Motor neuron (in vitro differentiated cells): ENCODE measurements at places on chromosomes 7 and 10. TPM values are rescaled to one million over a fixed set of nuclear protein-coding genes. Genes with fewer than 3 reads are reported as not detected.

CADPS2 gene
- total RNA-seq, result 3.9 and 4.1 TPM in 2 replicates

GLRX3 gene
- 58.6 and 59.3 TPM in 2 replicates for total RNA-seq

CLRN3 gene
- not detected in 2 replicates for total RNA-seq

BLNK gene
- total RNA-seq, result 1.00 and 1.6 TPM in 2 replicates

COL26A1 gene
- total RNA-seq, result 11.1 and 11.8 TPM in 2 replicates

CDHR3 gene
- 6.0 and 7.2 TPM in 2 replicates for total RNA-seq

UNC5B gene
- total RNA-seq, result 8.1 and 18.2 TPM in 2 replicates

COBL gene
- total RNA-seq, result 3.4 and 16.2 TPM in 2 replicates

SCART1 gene
- total RNA-seq, result 1.8 and 2.3 TPM in 2 replicates

LAMTOR4 gene
- 111 and 133 TPM in 2 replicates for total RNA-seq

ZPBP gene
- total RNA-seq, result not detected in 2 replicates

XRCC2 gene
- 0.89 and 1.2 TPM in 2 replicates for total RNA-seq

AGAP5 gene
- total RNA-seq, result 3.8 and 4.5 TPM in 2 replicates

FGL2 gene
- total RNA-seq, result 59.1 and 60.3 TPM in 2 replicates

TMEM178B gene
- total RNA-seq, result 18.1 and 19.4 TPM in 2 replicates

CALML5 gene
- not detected in 2 replicates for total RNA-seq

HOXA7 gene
- total RNA-seq, result 11.4 and 13.8 TPM in 2 replicates

CALCR gene
- total RNA-seq, result not detected in 2 replicates

NEUROG3 gene
- total RNA-seq, result 0.16 and 0.18 TPM in 2 replicates

CAV2 gene
- 37.3 and 41.0 TPM in 2 replicates for total RNA-seq

ZNF467 gene
- total RNA-seq, result 0.67 and 0.71 TPM in 2 replicates

NRCAM gene
- 61.8 and 63.6 TPM in 2 replicates for total RNA-seq

ADAM8 gene
- total RNA-seq, result 0.71 and 0.73 TPM in 2 replicates

SFTPD gene
- 0.18 TPM in 1 of 2 replicates, not detected in the other for total RNA-seq

PRSS2 gene
- not detected in 2 replicates for total RNA-seq

PODXL gene
- total RNA-seq, result 7.6 and 10.2 TPM in 2 replicates

BBS9 gene
- total RNA-seq, result 24.9 and 25.4 TPM in 2 replicates

PLXDC2 gene
- total RNA-seq, result 5.5 and 5.7 TPM in 2 replicates

IFRD1 gene
- total RNA-seq, result 74.0 and 79.3 TPM in 2 replicates

NEBL gene
- 20.3 and 21.3 TPM in 2 replicates for total RNA-seq

THSD7A gene
- total RNA-seq, result 1.3 and 1.7 TPM in 2 replicates

SUN3 gene
- not detected in 2 replicates for total RNA-seq

ZNF32 gene
- total RNA-seq, result 42.8 TPM in 2 replicates

ANKRD30A gene
- 0.29 and 0.52 TPM in 2 replicates for total RNA-seq

FRMPD2 gene
- total RNA-seq, result 1.8 and 1.9 TPM in 2 replicates

PLPP4 gene
- total RNA-seq, result 0.38 and 1.1 TPM in 2 replicates
